ENCODE measurements at places on chromosomes 12 and 14.

DNA sequence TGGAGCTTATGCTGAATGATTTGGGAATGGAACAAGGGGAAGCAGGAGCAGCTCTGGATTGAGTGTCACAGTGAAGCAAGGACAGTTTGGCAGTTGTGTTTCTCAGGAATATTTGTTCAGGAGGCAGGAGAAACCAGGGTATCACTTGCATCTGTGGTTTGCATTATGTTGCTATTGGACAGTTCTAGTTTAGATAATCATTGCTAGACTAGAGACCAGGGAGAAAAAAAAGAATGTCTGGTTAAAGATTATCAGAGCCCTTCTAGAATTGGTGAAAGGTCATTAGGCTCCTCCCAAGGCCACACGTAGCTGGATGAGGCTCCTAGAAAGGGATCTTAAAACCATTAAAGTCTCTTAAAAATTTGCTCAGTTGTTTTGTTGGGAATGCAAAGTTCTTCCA is 17.0 kb upstream of the SRSF5 start:
- DNase-seq, result no peak

DNA sequence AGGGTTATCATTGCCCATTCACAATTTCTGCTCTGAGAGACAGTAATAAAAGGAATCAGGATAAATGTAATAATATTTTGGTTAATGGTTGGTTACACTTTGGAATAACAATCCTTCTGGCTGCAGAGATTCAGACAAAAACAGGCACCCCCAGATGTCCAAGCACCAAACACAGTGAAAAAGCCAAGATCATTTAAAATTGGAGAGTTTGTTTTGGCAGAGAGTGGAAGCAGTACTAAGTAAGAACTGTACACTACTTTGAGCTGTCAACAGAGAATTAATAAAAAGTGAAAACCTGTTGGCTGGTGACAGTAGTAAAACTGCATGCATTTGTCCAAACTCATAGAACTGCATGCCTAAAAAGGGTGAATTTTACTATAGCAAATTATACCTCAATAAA is 15.6 kb upstream of the IL22 start:
- DNase-seq, result no peak

DNA sequence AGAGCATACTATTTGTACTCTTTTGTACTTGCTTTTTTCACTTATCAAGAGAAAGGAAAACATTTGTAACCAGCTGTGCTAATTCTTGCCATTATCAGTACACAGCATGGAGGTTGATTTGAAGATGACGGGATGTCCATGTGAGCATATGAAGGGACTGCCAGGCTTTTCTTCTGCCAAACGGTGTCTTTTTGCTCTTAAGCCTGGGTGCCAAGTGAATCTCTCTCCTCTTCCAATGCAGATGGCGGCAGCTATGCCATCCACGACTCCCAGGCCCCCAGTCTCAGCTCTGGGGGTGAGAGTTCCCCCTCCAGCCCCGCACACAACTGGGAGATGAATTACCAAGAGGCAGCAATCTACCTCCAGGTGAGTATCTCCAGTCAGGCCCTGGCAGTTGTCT is 38.9 kb downstream of the TPCN1 start:
- DNase-seq, result no peak

- no peak for DNase-seq
These were observed 121.2 kb downstream of the GPR135 start for GRCh38 chr14:59344016-59344415.

DNA sequence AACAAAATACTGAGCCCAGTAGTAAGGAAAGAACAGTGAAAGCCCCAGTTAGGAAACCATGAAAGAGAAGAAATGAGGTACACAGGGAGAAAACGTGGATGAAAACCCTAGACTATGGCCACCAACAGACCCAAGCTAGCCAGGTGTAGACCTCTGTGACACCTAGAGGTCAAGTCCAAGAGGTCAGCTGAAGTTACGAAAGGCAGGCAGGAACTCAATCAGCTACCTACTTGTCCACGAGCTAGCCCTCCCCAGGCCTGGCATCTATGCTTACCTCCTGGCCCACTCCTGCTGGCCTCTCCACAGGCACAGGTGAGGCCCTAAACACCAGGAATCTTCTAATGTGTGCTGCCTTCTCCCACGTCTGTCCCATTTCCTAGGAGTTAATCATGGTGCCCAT is 48.7 kb downstream of the DPF3 start:
- DNase-seq, result no peak

GRCh38 chr14:76863724-76864407 is 37.7 kb downstream of the LRRC74A start:
- no peak for DNase-seq

DNA sequence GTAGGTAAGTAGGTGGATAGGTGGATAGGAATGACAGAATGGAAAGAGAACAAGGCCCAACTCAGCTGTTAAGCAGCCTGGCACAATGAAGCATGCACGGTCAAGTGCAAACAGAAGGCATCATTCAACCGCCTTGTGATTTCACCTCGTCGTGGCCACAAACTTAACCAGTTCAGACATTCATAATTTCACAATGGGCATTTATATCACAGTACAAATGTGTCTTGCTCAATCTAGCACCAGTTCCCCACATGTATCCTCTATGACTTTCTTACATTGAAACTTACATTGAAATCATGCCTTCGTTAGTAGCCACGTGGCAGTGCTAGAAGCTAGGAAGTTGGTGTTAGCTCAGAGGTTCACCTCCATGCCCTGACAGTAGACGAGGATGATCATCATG is 207.5 kb downstream of the ETV6 start:
- DNase-seq, result no peak

DNA sequence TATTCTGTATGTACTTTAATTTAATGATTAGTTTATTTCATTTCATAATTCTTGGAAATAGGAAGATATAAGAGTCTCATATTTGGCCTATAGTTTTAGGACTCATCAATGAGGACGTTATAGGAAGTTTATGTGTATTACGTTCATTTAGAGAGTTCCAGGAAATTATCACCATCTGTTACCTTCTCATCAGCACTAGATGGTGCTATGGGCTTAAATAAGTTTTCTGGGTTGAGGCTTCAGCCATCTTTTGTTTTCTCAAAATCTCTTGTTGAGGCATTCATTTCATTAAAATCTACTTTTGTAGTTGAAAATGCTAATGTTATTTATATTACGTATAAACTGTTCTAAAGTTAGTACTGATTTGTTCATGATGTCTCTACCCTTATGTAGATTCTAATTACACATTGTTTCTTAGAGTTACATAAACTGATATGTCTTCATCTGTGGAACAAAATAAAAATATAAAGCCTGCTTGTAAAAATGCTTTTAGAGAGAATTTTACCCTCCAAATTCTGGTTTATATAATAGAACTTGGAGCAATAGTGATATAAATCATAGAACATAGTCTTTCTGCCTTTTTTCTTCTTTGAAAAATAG is 89.2 kb downstream of the CFAP54 start:
- no peak for DNase-seq

DNA sequence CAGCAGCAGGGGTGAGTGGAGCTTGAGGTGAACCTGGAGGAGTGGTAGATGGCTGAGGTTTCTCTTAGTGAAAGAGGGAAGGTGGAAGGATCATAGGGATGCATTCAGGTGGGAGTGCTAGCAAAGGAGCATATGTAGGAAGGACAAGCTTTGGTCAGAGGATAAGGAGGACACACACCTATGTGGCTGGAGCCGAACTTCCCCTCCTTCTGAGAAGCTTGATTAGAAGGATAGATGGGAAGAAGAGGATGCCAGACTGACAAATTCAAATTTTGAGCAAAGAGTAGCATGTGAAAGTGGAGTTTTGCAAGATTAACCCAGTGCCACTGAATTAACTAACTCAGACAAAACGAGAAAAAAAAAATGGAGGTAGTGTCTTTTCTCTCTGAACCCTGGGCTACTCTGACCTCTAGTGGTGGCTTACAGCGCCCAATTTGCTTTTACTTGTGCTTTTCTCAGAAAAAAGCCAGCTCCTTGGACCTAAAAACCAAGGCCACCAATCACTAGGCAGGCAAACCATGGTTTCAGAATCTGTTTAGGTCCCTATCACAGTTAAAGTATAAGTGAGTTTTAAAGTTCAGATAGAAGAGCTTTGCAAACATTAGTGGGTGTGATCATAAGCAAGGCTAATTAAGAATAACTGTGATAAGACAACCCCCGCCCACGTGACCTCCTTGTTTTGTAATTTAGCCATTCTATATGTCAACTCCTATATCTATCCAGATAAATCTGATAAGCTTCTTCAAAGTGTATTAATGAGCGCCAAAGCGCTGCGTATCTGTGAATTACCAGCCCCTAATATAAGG is 15.5 kb downstream of the EMP1 start:
- DNase-seq, result peak; percentile 46

DNA sequence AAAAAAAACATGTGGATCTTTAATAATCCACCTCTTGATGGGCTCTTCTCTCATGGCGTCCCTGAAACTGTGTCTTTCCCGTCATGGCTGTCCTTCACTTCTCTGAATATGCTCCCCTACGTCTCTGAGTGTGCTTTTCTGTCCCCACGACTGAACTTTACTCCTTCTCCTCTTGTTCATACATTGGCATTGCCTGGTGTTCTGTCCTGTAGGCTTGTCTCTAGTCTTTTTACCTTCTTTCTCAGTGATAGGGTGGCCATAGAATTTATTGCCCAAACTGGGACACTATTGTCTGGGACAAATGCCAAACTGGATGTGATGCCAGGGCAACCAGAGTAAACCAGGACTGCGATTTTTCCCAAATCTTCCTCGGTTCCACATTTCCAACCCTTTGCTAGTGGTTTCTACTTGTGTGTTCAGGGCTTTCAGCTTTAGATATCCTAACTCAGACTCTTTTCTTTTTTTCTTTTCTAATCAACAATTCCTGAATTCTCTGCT is 202.2 kb downstream of the ATP23 start:
- DNase-seq, result no peak

DNA sequence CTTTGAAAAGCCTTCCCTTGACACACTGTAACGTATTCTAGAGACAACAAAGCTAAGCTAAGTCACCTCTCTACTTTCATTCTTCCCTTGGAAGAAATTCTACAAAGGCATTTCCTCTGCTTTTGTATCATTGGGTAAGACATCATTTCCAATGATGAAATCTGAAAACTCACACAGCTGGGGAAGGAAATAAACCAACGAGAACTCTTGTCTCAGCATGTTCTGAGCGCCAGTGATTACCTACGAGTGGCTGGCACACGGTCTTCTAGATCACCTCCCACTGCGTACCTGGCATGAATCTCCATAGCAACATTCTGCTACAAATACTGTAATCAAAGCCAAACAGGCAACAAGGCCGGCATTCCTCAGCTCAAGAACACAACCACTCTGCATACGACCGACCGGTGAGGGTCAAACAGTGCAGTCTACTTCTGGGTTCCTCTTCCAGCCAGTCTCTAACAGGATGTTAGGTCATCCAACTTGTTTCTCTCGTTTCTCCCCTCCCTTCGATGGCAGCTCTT is 7.6 kb downstream of the VPS37B start:
- peak; percentile 64 for DNase-seq

GRCh38 chr12:106142591-106143261 is 4.0 kb upstream of the NUAK1 start:
- DNase-seq, result no peak

GRCh38 chr14:99841436-99842071 is 48.3 kb downstream of the EML1 start:
- DNase-seq, result no peak

DNA sequence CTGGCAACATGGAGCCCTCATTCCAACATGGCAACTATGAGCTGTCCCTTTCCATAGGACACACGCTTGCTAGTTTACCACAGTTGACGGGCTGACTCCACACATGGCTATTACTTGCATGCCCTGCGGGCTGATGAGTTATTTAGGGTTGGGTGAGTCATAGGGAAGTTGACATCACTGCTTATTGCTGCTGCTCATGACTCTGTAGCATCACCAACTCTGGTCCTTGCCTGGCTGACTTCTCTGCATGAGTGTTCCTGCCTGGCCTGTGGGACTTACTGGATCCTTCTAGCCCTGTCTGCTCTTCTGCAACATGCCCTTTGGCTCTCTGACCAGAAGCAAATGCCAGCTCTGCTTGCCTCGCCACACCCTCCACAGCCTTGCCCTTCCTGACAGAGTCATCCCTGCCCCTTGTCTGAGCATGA is 199.5 kb downstream of the ANO6 start:
- peak; percentile 98 for DNase-seq

GRCh38 chr14:22778084-22778483 is 11.6 kb downstream of the OXA1L start:
- DNase-seq, result no peak

DNA sequence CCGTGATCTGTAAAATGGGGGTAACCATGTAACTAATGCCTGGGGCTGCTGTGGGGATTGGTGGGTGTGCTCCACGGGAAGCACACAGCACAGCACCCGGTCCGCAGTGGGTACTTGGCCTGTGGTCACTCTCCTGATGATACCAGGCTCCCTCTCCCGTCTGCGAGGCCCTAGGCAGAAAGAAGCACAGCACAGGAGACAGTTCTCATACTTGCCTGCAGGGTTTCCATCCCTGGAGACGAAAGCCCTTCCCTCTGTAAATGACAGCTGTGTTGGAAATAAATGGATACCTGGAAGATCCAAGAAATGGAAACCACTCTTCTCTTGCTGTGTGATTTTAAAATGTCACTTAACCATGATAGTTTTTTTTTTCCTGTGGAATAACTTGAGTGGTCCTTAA is 7.9 kb upstream of the PRMT8 start:
- DNase-seq, result no peak

GRCh38 chr12:100733817-100734593 is 60.6 kb upstream of the ANO4 start:
- no peak for DNase-seq

- no peak for DNase-seq
These were observed 29.9 kb upstream of the TMEM260 start for GRCh38 chr14:56549721-56550120.

DNA sequence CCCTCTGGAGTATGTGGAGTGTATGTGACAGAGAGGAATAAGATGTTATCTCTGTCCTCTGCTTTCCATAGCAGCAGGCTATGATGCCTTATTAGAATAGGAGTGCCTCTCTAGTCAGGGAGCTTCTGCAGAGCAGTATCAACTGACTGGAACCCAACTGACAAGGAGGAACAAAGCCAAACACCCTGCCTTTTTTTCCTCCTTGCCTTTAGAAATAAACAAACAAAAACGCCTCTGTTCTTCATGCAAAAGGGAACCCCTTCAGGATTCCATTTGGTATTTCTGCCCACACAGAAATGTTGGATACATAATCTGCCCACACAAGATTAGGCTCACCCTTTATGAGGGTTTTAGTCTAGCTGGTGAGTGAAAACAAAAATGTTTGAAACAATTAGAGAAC is 50.3 kb downstream of the VRK1 start:
- DNase-seq, result no peak

GRCh38 chr12:121825041-121825523 is 21.3 kb downstream of the SETD1B start:
- DNase-seq, result no peak

GRCh38 chr14:35441160-35441559 is 36.6 kb upstream of the NFKBIA start:
- DNase-seq, result no peak

Data from Panc1 (cell line).